Hair follicle dermal papilla cell (primary cell): ENCODE measurements at places on chromosomes 4 and X. TPM values are rescaled to one million over a fixed set of nuclear protein-coding genes. Genes with fewer than 3 reads are reported as not detected.

Gene PRSS48
- not detected in 2 replicates for total RNA-seq

Gene SPANXN3
- total RNA-seq = not detected in 2 replicates

Gene HEPH
- total RNA-seq = 26.4 and 44.9 TPM in 2 replicates

Gene CUL4B
- total RNA-seq = 85.7 and 94.5 TPM in 2 replicates

Gene PASD1
- total RNA-seq = not detected in 2 replicates

Gene HMGN5
- total RNA-seq = 0.49 and 0.85 TPM in 2 replicates

Gene AFP
- 0.16 TPM in 1 of 2 replicates, not detected in the other for total RNA-seq

Gene TEC
- total RNA-seq = 1.6 and 2.4 TPM in 2 replicates

Gene FAM184B
- total RNA-seq = under 0.01 TPM in 2 replicates

Gene TCP11X2
- 0.16 TPM in 1 of 2 replicates, not detected in the other for total RNA-seq

Gene EMCN
- total RNA-seq = 0.24 and 0.49 TPM in 2 replicates

Gene CPLX1
- total RNA-seq = not detected in 2 replicates

Gene EPHA5
- 2.7 and 3.7 TPM in 2 replicates for total RNA-seq

Gene GAGE13
- total RNA-seq = not detected in 2 replicates

Gene USP26
- total RNA-seq = not detected in 2 replicates

Gene SLC6A14
- total RNA-seq = not detected in 2 replicates
